T-helper 2 cell treated with Interferon-gamma antibody and Interleukin-4, amounts not matched to agents 5 μg/mL and 100 μg/mL, for 36 hours (primary cell): ENCODE measurements at places on chromosomes 12 and 14.

DNA sequence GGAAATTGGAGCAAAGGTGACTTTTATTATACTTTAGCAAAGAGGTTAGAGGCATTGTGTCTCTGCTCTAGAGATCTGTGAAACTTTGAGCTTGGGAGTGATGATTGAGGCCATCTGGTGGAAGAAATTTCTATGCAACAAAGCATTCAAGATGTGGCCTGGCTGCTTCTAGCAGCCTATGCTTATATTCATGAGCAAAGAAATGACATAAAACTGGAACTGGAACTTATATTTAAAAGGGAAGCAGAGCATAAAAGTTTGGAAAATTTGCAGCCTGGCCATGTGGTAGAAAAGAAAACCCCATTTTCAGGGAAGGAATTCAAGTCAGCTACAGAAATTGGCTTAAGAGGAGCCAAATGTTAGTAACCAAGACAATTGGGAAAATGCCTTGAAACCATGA lies 70.4 kb downstream of the SDR9C7 start:
- no peak for DNase-seq

DNA sequence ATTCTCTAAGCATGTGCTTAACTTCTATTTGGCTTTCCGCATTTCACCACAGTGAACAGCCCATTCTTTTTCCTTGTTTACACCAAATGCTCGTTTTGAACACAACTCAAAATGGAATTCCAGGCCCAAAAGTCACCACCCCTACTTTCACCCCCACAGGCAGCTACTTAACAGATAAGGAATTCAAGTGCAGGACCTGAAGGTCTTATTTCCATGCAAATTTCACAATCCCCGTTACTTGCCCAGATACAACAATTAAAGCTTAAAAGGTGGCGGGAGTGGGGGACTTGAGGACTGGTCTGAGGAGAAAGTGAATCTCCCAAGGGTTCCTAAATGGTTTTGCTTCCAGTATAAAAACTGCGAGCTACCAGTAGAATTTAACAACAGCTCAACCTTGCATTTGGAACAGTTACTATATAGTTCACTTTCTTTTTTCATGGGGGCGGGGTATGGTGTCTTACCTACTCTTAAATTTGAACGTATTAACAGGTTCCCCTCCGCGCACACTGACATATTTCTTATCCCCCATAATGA lies 3.7 kb downstream of the USP44 start:
- DNase-seq: no peak

DNA sequence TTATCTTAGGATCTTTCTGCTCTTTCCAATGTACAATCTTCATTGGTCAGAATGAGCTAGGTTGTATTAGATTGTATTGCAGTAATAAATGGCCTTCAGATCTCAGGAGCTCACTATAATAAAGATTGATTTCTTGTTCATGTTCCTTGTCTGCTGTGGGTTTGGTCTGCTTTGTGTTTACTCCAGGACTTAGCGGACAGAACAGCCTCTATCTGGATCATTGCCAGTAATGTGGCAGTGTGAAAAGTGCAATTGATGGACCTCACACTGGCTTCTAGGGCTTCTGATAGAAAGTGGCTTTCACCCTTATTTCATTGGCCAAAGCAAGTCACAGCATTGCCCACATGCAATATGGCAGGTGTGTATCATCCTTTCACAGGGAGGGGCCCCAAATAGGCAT lies 81.2 kb downstream of the BTG1 start:
- DNase-seq: no peak

DNA sequence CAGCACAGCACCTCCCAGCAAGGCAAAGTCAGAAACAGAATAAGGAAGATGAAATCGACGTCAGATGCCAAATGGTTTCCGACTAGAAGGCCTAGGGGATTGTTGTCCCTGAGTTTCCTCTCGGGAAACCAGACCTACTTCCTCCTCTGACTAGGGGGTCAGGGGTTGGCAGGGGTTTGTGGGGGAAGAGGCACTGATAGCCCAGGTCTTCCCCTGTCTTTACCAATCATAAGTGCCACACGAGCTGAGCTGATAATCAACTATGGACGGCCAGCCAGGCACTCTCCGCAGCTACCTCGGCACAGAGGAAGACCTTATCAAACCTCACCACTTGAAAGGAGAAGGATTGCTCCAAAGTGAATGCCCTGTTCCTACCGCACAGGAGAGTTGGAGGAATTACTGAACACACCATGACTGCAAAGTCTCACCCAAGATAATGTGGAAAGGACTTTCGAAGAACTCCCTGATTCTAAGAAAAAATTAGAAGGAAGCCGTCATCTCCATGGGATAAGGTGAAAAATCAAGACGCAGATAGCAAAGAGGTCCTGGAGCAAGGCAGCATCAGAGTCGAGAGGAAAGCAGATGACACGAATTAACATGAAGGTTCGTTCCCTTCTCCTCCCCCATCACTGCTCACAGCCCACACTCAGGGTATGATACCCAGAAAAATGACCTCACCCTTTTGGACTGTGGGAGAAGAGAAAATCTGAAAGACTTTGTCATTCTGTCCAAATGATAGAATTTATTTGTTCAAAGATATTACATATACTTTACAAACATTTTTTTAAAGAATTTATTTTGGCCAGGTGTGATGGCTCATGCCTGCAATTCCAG lies 77.7 kb upstream of the MED13L start:
- no peak for DNase-seq

GRCh38 chr12:49588721-49589516 lies 16.5 kb downstream of the FAM186B start:
- DNase-seq: no peak

- DNase-seq: no peak
Measured at GRCh38 chr12:50014342-50014741, 11.0 kb downstream of the RACGAP1 start.

DNA sequence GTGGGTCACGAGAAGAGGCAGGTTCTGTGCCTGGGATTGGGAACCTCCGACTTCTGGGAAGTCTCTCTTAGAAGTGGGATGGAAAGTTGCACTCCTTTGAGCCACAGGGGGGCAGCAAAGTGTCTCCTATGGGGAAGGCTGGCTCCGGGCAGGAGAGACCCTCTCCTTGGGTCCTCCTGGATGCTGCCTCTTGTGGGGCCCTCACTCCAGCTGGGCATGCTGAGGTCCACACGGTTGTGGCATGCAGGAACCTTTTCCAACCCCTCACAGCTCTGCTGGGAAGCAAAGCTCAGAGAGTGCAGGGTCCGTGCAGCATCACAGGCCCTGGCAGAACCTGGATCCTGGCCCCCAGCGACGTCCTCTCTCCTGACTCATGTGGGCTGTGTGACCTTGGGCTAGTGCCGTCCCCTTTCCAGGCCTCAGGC lies 17.4 kb downstream of the SDSL start:
- DNase-seq: no peak
